ENCODE measurements at places on chromosomes 16 and 17. TPM values are rescaled to one million over a fixed set of nuclear protein-coding genes. Genes with fewer than 3 reads are reported as not detected.

The MT1E gene
- total RNA-seq: 10.6 TPM

DNA sequence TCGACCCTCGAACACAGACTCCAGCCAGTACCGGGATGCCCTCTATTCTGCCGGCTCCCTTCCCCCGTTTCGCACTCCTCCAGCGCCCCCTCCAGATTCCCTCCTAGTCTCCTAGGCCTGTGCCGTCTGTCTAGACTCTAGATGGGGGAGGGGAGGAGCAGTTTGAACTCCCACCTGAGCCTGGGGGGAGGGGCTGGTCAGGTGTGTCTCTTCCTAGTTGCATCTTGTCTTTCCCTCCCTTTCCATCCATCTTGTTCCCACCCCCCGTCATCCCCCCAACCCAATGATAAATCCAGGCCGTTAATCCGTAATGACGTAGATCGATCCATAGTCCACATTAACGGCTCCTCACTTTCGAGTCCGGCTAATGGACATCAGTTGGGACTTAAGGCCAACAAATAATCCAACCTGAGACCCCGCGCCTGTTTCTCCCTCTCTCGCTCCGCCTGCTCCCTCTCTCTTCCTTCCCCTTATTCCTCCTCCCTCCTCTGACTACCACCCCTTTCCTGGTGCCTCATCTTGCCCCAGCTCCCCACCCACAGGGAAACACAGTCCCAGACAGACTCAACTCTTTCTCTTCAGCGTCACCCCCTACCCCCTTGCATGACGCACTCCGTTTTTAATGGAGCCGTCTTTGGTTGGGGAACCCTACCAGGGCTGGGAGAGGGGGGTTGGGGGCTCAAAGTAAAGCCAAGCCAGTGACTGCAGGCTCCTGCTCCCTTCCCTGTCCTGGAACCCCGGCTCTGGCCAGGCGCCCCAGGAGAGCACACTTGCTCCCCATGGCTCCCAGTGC, 3.4 kb upstream of the HOXB5 start:
- no peak for DNase-seq

DNA sequence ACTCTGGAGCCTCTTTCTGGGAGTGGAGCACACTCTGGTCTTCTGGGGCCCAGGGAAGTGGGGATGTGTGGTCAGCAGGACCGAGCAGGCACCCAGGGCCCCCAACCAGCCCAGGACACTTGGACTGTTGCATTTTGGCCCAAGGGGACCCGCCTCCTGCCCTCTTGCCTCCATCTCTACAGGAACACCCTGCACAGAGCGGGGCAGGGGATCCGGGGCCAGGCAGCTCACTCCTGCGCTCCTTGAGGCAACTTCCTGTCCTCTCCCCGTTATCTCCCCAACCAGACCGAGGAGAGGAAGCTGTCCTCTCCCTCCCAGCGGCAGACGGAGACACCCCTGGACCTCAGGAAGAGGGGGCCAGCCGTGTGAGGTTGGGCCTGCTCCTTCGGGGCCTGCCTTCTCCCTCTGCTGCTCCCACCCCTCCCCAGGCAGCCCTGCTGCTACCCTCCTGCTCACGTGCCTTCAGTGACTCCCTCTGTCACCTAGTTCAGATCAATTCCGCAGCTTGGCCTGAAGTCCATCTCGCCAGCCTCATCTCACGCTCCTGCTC, 10.0 kb upstream of the ATP2A3 start:
- no peak for DNase-seq

DNA sequence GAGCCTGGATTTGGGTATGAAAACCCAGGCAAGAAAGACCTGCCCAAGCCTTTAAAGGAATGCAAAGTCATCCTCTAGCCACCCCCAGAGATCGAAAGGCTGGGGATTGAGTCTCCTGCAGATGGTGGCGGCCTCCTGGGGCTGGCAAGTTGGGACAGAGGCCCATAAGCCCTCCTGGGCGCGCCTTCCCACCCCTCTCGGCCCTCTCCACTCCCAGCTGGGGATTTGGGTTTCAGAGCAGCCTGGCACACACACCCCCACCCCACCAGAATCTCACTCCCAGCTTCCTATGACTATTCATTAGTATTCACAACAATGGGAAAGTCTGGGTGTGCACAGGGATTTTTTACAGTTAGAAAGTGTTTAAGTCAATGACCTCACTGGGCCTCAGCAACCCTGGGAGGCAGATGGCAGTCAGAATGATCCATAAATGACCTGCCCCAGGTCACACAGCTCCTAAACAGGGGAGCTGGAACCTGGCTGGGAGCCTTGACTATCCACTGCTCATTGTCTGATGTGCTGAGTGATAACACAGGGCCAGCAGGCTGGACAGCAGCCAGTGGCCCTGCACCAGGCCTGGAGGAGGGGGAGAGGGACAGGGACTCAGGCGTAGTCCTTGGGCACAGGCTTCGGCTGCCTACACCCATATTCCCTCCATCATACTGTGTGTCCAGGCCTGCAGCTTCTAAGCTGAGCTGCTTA, 12.1 kb downstream of the NHERF1 start:
- no peak for DNase-seq

GRCh38 chr17:1966274-1967086, 58.7 kb downstream of the RTN4RL1 start:
- DNase-seq: no peak

The DNAH2 gene
- not detected for total RNA-seq

GRCh38 chr17:49555495-49556222, 20.0 kb upstream of the NXPH3 start:
- DNase-seq: no peak

- DNase-seq: no peak
Observed at GRCh38 chr17:77286641-77287431, 146.1 kb downstream of the SEC14L1 start.

DNA sequence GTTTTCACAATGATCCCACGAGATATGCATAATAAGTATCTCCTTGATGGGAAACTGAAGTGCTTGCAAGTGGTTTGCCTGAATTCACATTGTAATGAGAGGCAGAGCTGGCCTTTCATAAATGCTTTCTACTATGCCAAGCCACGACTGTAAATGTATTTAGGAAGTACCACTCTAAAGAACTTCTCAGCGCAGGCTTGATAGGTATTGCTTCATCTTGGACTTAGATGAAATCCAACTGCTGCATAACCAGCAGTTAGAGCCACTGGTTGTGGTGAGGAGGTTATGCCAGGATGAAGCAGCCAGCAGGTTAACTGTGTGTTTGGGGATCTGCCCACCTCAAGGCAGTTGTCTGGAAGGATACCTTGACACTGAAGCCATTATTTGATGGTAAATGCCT, 26.8 kb downstream of the MARCHF10 start:
- DNase-seq: no peak

DNA sequence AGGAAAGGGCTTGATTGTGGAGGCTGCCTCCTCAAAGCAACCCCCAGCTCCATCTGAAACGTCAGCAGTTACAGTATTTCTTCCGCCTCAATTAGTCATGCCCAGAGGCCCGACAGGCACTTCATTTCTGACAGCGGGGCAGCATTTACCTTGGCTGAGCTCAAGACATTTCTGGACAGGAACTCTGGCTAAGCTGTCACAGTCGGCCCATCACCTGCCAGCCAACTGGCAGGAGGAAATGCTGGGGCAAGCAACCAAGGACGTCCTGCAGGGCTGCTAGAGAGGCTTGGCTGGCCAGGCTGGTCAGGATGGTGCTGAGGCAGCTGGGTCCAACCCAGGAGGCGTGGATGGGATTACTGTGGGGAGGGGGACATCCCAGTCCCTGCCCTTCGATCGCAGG, 27.8 kb downstream of the PLXDC1 start:
- no peak for DNase-seq

GRCh38 chr17:76700270-76700616, 10.5 kb downstream of the MXRA7 start:
- no peak for DNase-seq

DNA sequence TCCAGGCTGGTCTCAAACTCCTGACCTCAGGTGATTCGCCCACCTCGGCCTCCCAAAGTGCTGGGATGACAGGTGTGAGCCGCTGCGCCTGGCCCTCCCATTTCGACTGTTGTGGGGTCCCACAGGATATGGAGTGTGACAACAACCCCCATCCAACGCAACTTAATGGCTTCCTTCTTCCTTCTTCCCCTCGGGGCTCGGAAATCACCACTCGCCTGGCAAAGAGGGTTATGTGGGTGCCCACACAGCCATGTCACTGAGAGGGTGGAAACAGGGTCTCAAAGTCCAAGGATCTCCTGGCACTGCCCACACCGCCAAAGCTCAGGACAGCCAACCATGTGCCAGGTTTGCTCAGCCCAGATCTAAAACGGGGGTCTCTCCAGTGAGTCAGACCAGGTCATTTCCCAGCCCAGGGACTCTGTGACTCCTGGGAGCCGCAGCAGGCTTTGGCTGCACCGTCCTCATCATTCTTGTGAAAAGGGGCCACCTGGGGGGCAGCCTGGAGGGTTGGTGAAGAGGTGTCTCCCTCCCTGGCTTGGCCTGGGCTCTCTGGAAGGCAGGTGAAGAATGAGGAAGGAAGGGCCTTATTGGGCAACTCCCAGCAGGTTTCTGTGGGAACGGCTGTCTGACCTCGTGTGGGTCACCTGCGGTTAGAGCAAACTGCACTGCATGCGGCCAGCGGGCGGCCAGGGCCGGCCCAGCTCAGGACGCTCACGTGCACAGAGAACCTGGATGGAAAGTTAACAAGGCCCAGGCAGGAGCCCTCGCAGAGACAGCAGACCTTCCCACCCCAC, 25.3 kb upstream of the LITAF start:
- DNase-seq: no peak

The TNFRSF17 gene
- total RNA-seq: 92.4 TPM

DNA sequence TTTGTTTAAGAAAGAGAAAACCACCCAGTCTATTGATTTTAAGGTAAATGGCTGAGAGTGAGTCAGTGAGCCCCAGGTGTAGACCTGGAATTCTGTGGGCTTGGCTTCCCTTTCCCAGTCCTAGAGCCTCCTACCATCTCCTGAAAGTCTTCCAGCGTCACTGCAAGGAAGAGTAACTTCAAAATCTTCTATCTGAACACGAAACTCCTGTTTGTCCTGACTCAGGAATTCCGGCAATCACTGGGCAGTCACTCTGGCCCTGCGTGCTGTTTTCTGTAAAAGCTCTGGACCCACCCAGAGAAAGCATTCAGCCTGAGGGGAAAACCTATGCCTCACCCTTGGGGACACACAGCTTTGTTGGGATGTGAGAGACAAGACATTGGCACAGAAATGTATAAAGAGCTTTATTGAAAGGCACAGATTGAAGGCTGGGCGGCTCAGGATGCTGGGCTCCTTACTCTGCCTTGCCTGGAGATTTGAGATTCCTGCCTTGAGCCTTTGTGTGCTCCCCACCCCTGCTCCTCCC, 15.9 kb downstream of the MINK1 start:
- DNase-seq: no peak

The SMIM22 gene
- 0.61 TPM for total RNA-seq

GRCh38 chr16:88296437-88297177, 86.2 kb upstream of the ZNF469 start:
- DNase-seq: no peak

DNA sequence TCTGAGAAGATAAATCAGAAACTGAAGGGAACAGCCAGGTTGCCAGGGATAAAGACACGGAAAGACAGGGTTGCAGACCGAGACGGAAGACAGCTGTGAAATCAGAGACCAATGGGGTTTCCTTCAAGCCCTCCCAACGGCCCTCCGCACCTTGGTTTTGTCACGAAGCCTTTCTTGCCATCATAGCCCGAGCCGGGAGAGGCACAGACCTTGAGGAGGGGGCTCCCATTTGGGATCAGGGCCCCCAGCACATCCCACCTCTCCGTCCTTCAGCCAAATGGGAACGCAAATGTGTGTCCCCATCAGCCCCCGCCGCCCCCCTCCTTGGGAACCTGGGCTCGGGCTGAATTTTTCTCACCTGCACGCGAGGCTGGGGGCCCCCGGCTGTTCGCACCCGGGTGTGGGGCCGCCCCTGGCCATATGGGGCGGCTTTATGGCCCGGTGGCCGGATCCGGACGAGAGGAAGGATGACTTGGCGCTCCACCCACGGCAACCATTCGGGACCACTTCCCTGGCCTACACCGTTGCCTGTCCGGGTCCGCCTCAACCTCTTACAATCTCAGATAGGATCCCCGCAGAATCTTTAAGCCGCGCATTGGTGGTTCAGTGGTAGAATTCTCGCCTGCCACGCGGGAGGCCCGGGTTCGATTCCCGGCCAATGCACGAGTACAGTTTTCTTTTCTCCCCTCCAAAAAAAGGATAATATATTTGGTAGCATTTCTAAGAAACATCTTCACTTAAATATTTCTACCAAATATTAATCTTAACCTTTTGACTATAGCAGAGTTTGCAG, 1.4 kb upstream of the HES7 start:
- peak; percentile 64 for DNase-seq

GRCh38 chr17:9414471-9414870, 161.1 kb downstream of the STX8 start:
- DNase-seq: peak; percentile 89

The ZNF469 gene
- 0.21 TPM for total RNA-seq

The SLC52A1 gene
- total RNA-seq: not detected

The DNAAF8 gene
- total RNA-seq: 0.36 TPM

DNA sequence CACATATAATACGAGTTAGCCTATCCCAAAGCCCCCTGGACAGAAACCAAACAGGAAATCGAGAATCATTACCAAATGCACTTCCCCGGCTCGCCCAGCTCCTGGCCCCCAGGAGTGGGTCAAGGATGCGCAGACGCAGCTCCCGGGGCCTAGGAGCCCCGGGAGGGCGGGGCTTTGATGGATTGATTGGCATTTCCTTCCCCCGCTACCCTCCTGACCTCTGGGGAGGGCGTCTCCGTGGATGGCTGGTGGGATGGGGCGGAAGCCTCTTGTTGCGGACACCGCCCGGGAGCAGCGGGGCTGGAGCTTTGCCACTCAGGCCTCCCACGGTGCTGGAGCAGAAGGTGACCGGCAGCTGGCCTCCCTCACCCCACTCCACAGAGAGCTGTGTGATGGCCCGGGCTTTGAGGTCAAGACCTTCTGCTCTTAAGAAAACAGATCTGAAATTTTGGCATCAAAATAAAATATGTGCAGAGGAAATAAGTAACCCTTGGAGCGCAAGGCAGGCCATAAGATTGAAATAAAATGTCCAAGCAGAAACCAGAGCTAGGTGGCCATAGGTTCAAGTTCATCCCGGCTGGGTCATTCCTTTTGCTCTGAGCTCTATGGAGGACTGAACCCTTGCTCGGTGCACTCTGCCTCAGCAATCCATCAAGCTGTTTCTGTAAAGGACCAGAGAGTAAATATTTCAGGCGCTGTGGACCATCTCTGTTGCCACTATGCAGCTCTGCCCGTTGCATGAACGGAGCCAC, 262.3 kb downstream of the SOX9 start:
- DNase-seq: no peak

The SHISA6 gene
- not detected for total RNA-seq

DNA sequence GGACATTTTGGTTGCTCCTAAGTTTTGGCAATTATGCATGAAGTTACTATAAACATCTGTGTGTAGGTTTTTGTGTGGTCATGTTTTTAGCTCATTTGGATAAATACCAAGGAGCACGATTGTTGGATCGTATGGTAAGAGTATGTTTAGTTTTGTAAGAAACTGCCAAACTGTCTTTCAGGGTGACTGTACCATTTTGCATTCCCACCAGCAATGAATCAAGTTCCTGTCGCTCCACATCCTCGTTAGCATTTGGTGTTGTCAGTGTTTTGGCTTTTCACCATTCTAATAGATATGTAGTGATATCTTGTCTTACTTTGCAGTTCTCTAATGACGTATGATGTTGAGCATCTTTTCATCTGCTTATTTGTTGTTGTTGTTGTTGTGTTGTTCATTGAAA, 20.2 kb downstream of the TENT4B start:
- DNase-seq: no peak

The FOXC2 gene
- total RNA-seq: not detected

Data from GM12878 (cell line).